NCI-H82 (cell line): ENCODE measurements at places on chromosomes 1 and 21.
A peak's percentile ranks its signal among the peaks of the same experiment; 100 is the strongest.

- no peak for DNase-seq
Measured at GRCh38 chr21:46171996-46172862, 12.0 kb downstream of the SPATC1L start.

- DNase-seq, result no peak
Measured at GRCh38 chr21:45855248-45855811, 126.2 kb upstream of the COL6A1 start.

- no peak for DNase-seq
Measured at GRCh38 chr1:170414989-170415709, 116.8 kb upstream of the GORAB start.

DNA sequence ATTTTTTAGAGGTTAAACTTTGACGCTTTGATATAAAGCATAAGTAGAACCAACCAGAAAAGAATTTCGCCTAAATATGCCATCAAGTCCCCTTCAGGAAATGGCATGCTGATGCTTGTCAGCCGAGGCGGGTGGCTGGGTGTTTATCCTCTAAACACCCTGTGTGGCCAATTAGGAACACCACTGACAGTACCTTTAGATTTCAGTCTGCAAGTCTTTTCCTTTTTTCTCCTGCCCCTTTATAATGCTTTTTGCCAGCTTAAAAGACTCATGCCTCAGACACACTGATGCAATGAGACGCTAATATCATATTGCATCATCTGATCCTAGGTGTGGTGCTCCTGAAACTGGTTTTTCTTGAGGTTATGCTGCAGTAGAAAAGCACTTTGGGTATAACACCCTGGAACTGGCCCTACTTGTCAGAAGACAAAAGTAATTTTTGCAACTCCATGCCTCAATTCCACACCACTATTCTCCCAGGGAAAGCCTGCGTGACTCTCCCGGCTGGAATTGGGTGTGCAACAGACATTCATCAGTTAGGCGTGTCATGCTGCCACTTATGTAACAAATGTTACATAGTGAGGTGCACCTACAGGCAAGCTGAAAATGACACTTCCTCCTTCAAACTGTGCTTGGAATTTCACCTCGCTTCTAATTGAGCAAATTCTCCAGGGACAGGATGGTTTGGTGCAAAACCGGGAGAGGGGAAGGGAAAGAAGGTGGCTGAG, 2.0 kb upstream of the RCC2 start:
- DNase-seq, result peak; percentile 37

GRCh38 chr1:203197625-203198024, 11.1 kb upstream of the CHI3L1 start:
- no peak for DNase-seq

- no peak for DNase-seq
Measured at GRCh38 chr1:166905900-166906299, 29.8 kb upstream of the TADA1 start.

DNA sequence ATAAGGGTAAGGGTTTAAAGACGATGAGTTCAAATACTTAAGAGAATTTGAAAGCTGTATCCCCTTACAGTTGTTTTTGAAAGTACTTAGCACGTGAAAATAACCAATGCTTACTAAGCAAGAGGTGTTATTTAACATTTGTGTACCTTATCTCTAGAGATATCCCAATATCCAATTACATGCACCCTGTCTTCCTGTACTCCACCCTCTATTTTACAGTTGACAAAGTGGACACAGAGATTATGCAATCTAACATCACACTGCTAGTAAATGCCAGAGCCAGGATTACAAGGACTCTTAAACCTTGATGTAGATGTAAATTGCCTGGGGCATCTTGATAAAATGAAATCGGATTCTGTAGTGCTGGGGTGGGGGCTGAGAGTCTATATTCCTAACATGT, 72.0 kb downstream of the GDAP2 start:
- DNase-seq, result peak; percentile 12

DNA sequence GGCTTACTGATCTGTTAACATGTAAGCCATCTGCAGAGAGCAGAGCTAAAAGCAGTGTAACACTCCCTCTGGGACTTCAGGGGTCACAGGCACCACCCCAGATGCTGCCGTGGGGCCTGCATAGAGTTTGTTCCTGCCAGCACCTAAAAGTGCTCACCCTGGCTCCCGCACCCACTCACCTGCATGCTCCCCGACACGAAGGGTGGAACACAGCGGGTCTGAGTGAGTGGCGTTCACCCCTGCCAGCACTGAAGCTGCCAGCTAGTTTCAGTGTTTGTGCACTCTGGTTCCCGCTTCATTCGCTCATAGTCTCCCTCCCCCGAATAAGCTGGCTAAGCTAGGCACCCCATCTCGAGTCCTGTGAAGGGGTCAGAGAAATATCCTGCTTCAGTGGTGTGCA, 1681.0 kb downstream of the NCAM2 start:
- DNase-seq, result no peak

DNA sequence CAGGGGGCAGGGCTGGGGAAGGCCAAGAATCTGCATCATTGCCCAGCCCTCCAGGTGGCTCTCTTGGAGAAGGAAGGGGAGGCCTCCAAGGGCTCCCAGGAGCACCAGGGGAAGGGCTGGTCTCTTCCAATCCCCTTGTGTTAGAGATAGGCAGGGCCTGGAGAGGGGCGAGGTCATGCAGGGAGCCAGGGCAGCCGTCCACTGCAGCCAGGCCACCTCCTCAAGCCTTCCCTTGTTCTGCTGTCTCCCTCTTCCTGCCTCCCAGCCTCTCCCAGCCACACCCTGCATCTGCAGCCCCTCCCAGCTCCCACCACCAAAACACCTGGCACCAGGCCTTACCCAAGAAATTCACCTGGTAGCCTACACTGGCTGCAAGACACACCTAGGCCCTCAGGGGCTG, 105.3 kb upstream of the IFFO2 start:
- DNase-seq, result no peak

GRCh38 chr1:60034999-60035398, 38.6 kb downstream of the C1orf87 start:
- no peak for DNase-seq

DNA sequence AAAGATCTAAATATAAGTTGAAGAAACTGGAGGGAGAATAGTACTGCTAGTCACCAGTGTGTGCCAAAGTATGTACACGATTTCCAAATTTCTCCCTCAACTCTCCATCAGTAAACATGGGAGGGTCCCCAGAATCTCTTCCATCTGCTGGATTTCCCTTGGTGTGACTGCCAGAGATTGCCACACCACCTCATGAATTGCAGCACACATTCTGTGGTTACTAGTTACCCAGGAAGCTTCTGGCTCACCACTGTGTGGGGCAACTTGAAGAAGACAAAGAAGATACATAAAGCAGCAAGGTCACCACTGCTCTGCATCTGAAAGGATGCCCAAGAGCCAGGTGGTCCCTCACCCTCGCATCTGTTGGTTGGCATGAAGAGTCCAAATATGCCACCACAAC, 191.7 kb upstream of the ESRRG start:
- no peak for DNase-seq

DNA sequence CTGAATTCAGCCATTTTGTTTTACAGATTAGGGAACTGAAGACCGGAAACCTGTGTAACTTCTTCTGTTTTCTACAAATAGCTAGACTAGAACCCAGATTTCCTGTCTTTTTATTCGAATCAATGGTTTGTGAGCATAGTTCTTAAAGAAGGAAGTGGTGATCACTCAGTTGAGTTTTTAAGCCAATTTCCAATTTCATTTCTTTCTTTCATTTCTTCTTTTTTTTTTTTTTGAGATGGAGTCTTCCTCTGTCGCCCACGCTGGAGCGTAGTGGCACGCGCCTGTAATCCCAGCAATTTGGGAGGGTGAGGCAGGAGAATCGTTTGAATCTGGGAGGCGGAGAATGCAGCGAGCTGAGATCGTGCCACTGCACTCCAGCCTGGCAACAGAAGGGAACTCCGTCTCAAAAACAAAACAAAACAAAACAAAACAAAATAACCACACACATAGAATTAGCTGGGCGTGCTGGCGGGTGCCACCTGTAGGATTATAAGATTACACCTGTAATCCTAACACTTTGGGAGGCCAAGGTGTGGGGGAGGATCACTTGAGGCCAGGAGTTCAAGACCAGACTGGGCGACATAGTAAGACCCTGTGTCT, 3.0 kb upstream of the MDM4 start:
- DNase-seq, result peak; percentile 61

GRCh38 chr1:31476891-31477846, 64.2 kb downstream of the SERINC2 start:
- DNase-seq, result peak; percentile 58

- peak; percentile 59 for DNase-seq
Measured at GRCh38 chr1:77468949-77469710, 187.3 kb downstream of the AK5 start.

- peak; percentile 48 for DNase-seq
Measured at GRCh38 chr1:97243973-97244560, 522.5 kb downstream of the PTBP2 start.

DNA sequence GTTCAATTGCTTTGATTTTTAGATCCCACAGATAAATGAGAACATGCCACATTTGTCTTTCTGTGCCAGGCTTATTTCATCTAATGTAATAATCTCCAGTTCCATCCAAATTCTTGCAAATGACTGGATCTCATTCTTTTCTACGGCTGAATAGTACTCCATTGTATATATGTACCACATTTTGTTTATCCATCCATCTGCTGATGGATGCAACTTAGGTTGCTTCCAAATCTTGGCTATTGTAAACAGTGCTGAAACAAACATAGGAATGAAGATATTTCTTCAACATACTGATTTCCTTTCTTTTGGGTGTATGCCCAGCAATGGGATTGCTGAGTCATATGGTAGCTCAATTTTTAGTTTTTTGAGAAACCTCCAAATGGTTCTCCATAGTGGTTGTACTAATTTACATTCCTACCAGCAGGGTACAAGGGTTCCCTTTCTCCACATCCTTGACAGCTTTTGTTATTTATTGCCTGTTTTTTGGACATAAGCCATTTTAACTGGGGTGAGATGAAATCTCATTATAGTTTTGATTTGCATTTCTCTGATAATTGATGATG, 344.4 kb downstream of the KCTD3 start:
- no peak for DNase-seq

- no peak for DNase-seq
Measured at GRCh38 chr1:73517603-73518191, 680.3 kb downstream of the LRRIQ3 start.

- DNase-seq, result no peak
Measured at GRCh38 chr1:86239894-86240293, 83.3 kb upstream of the COL24A1 start.

DNA sequence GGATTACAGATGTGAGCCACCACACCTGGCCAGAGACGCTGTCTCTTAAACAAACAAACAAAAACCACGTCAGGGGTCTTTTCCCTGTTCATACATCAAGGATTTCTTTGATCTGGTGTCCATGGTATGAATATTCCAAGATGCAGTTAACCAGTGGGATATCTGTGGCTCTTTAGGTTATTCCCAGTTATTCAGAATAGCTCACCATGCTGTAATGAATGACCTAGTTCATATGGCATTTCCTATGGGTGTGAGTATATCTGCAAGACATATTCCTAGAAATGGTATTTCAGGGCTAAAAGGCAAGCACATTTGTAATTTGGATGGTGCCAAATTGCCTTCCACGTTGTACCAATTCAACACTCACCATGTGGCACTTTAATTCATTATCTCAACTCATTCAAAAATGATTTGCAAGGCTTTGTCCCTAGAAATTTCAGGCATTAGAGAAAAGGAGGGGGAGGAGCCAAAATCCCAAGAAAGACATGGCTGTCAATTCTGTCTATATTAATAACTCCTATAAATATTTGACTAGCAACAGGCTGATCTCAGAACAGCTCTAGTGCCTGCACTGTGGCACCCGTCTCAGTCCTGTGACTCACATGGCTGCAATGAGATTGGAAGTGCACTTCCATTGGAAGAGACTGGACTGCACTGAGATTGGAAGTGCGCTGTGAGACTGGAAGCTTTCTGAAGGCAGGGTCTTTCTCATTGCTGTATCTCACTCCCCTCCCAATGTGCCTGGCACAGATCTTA, 6.0 kb upstream of the STMN1 start:
- no peak for DNase-seq

GRCh38 chr1:215290018-215290417, 207.5 kb downstream of the KCNK2 start:
- no peak for DNase-seq

DNA sequence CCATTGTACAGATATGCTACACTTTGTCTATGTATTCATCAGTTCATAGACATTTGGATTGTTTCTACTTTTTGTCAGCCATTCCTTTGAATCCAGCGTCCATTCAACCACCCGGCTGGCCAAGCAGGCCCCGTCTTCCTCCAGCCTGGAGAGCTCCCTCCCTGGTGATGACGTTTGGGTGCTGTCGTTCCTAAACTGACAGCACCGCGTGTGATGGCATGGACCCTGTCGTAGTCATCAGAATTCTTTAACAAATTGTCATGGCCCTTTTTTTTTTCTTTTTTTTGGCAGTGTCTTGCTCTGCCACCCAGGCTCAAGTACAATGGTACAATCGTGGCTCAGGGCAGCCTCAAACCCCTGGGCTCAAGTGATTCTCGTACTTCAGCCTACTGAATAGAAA, 138.6 kb upstream of the ERRFI1 start:
- DNase-seq, result no peak

DNA sequence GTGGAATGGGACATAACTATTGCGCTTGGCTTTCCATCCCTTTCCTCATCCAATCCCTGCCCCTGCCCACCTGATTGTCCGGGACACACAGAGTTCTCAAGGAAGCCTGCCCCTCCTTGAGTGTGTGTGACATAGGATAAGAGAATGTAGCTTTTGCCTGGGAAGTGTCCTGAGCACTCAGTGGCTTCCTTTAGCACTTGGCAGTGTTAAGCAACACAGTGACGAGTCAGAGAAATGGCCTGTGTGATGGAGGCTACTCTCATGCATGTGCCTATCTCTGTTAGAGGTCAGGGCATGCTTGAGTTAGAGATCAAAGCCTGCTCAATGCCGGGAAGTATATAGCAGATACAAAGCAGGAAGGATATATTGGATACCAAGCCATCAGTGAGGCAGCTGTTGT, 289.5 kb downstream of the SIPA1L2 start:
- DNase-seq, result no peak

DNA sequence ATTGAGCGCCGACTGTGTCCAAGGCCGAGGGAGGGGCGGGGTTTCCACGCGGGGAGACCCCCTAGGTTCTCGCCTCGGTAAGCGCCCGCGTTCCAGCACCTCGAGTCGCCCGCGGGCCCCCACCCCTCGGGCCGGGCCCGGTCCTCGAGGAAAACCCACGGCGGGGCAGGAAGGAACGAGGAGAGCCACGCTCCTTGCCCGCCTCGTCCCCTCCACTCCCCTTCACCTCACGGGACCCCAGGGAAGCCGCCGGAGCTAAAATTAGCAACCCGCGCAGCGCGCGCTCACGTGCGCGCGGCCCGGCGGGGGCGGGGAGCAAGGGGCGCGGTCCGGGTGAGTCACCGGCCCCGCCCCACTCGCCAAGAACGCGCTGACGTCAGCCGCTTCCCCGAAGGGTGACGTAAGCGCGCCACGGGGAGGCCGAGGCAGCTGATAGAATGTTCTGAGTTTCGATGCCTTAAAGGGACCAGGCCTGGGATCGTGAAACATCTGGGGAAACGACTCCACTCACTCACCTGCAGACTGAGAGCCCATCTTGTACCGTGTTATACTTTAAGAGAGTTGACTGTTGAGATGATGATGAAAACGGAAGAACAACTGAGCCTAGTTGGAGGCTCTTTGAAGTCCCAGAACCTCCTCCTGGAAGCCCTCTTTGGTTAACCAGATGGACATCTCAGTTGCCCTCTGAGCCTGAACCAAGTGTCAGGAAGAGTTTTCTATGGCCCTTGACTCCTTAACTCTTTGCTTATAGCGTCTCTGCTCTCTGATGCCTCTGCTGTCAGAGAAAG, 49.7 kb upstream of the ATF3 start:
- DNase-seq, result peak; percentile 81
